ENCODE measurements at places on chromosomes 5 and 9. TPM values are rescaled to one million over a fixed set of nuclear protein-coding genes. Genes with fewer than 3 reads are reported as not detected.

KCNV2 gene
- total RNA-seq = not detected

IFNA21 gene
- not detected for total RNA-seq

MAP1B gene
- not detected for total RNA-seq

NMUR2 gene
- not detected for total RNA-seq

NR2F1-AS1 gene
- not detected for total RNA-seq

ALDH1B1 gene
- 4.5 TPM for total RNA-seq

RXRA gene
- total RNA-seq = 5.6 TPM

PSMD5 gene
- 57.9 TPM for total RNA-seq

FAM221B gene
- total RNA-seq = not detected

IL3 gene
- total RNA-seq = not detected

PCDHGA10 gene
- 0.41 TPM for total RNA-seq

CARTPT gene
- total RNA-seq = not detected

DNA sequence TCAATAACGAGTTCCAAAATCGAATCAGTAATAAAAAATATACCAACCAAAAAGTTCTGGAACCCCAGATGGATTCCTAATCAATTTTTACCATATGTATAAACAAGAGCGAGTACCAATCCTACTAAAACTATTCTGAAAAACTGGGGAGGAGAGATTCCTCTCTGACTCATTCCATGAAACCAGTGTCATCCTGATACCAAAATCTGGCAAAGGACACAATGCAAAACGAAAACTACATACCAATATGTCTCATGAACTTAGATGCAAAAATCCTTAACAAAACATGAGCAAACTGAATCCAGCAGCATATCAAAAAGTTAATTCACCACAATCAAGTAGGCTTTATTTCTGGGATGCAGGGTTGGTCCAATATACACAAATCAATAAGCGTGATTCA is 30.5 kb upstream of the MACIR start:
- H3K27ac ChIP-seq = no peak overlapping the region
- no peak for DNase-seq
- no peaks in the 10 kb centered on the region for H3K36me3 ChIP-seq
- H3K27me3 ChIP-seq = peaks cover 1% of the 10 kb centered on the region
- no peaks in the 10 kb centered on the region for H3K4me1 ChIP-seq

- no peak overlapping the region for H3K4me3 ChIP-seq
- no peak for DNase-seq
- no peak overlapping the region for H3K27ac ChIP-seq
- no peaks in the 10 kb centered on the region for H3K4me1 ChIP-seq
- H3K36me3 ChIP-seq = no peaks in the 10 kb centered on the region
Measured at GRCh38 chr9:116940614-116941215, 253.6 kb downstream of the TRIM32 start.

GRCh38 chr9:21481470-21482056 is 550 bp downstream of the IFNE start:
- DNase-seq = no peak
- peaks cover 2% of the 10 kb centered on the region for H3K36me3 ChIP-seq
- H3K27me3 ChIP-seq = no peaks in the 10 kb centered on the region

DNA sequence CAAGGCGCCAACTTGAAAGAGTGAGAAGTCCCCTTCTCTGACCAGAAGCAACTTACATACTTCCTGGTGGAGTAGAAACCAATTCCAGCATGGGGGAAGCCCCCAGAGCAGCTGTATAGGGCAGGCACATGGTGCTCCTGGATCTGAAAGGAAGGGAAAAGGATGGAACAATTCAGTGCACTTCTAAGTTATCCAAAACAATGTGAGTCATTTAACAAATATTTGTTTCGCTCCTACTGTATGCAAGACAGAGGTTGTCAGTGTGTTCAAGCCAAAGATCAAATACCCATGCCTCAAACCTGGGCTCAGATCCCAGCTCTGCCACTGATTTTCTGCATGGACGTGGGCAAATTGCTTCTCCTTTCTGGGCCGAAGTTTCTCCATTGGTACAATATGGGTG is 67.1 kb downstream of the LHX2 start:
- H3K27me3 ChIP-seq = peaks cover 14% of the 10 kb centered on the region
- H3K4me3 ChIP-seq = no peak overlapping the region
- H3K36me3 ChIP-seq = no peaks in the 10 kb centered on the region
- no peaks in the 10 kb centered on the region for H3K4me1 ChIP-seq
- no peak for DNase-seq

GRCh38 chr9:133552236-133552635 is 17.7 kb downstream of the ADAMTSL2 start:
- H3K4me3 ChIP-seq = no peak overlapping the region
- no peaks in the 10 kb centered on the region for H3K36me3 ChIP-seq
- no peaks in the 10 kb centered on the region for H3K27me3 ChIP-seq
- DNase-seq = no peak
- no peak overlapping the region for H3K27ac ChIP-seq

DNA sequence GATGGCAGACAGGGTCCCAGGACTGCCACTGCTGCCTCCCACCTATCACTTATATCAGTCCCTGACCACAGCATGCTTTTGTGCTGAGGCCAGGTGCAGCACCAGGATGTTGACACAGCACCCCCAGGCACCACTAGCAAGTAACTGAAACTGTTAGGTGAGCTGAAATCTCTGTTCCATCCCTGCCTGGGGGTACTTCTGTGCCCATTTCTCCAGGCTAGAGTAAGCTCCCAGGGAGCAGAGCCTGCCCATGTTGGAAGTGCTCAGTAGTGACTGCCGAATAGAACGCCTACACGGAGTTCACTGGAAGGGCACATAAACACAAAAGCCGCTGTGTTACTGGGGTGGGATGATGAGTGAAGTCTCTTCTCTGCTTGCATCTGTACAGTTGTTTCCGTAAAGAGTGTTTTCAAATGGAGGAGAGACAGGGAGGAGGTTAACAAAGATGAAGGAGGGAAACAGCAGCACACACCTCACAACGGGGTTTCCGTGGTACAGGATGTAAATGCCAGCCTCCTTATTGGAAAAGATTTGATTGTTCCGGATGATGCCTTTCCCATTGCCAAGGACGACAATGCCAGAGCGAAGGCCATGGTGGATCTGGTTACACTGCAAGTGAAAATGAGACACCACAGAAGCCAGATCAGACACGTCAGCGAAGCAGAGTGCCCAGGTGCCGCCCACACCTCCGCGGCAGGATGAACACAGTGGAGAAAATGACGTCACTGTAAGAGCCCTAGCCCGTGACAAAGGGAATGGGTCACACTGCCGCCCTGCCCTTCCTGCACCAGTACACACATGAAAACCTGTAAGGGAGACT is 43.1 kb downstream of the POLR1E start:
- H3K27ac ChIP-seq = no peak overlapping the region
- H3K27me3 ChIP-seq = no peaks in the 10 kb centered on the region
- no peak overlapping the region for H3K4me3 ChIP-seq
- DNase-seq = no peak

GRCh38 chr5:151773951-151774350 is 2.2 kb downstream of the G3BP1 start:
- peaks cover 35% of the 10 kb centered on the region for H3K36me3 ChIP-seq
- no peaks in the 10 kb centered on the region for H3K27me3 ChIP-seq
- peak overlapping the region; percentile 70 for H3K27ac ChIP-seq
- H3K4me1 ChIP-seq = peaks cover 66% of the 10 kb centered on the region
- H3K4me3 ChIP-seq = peak overlapping the region; percentile 96

- no peak overlapping the region for H3K4me3 ChIP-seq
- peaks cover 40% of the 10 kb centered on the region for H3K27me3 ChIP-seq
- no peak for DNase-seq
- peaks cover 6% of the 10 kb centered on the region for H3K4me1 ChIP-seq
- no peaks in the 10 kb centered on the region for H3K36me3 ChIP-seq
- no peak overlapping the region for H3K27ac ChIP-seq
Measured at GRCh38 chr5:140965905-140966292, 377 bp upstream of the PCDHAC2 start.

DNA sequence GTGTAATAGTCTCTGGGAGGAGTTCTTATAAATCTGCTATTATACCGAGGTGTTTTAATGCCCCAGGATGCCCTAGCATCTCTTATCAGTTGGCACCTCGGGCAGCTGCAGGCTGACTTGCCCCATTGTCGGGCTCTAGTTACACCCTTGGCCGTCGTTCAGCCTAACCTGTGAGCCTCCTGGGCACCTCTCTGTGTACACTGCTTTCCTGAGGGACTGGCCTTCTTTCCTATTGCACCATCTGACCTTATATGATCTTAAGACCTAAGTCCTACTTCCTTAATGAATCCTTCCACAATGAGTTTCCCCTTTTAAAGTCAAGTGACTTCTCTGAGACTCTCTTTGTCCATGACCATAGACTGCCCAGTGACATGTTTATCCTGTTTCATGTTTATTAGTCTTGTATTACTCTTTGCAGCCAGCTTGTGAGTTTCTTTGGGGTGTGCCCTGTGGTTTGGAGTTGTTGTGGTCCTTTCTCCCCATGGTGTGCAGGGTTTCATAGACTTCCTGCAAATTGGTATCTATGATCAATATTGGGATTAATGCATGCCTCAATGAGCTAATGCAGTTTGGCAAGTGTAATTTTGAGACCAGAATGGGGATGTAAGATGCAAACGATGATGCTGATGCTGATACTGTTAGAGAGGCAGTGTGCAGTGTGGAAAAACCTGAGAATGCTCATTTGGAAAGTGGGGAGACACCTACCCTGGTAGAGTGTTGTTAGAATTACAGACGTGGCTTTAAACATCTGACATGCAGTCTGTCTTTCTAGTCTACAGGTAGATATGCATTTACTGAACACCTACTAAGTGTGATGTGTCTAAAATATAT is 4.9 kb downstream of the DAPK1 start:
- H3K27me3 ChIP-seq = peaks cover 12% of the 10 kb centered on the region
- peaks cover 23% of the 10 kb centered on the region for H3K4me1 ChIP-seq
- no peaks in the 10 kb centered on the region for H3K36me3 ChIP-seq

- no peak overlapping the region for H3K4me3 ChIP-seq
- H3K27ac ChIP-seq = no peak overlapping the region
- H3K36me3 ChIP-seq = no peaks in the 10 kb centered on the region
Measured at GRCh38 chr5:127887282-127887681, 184.1 kb downstream of the CCDC192 start.

GRCh38 chr9:135043345-135043744 is 44.1 kb upstream of the OLFM1 start:
- no peak overlapping the region for H3K27ac ChIP-seq
- no peak overlapping the region for H3K4me3 ChIP-seq

- DNase-seq = no peak
- peaks cover 3% of the 10 kb centered on the region for H3K27me3 ChIP-seq
- no peaks in the 10 kb centered on the region for H3K4me1 ChIP-seq
- no peaks in the 10 kb centered on the region for H3K36me3 ChIP-seq
- H3K4me3 ChIP-seq = no peak overlapping the region
Measured at GRCh38 chr5:9362600-9362999, 183.3 kb downstream of the SEMA5A start.

DNA sequence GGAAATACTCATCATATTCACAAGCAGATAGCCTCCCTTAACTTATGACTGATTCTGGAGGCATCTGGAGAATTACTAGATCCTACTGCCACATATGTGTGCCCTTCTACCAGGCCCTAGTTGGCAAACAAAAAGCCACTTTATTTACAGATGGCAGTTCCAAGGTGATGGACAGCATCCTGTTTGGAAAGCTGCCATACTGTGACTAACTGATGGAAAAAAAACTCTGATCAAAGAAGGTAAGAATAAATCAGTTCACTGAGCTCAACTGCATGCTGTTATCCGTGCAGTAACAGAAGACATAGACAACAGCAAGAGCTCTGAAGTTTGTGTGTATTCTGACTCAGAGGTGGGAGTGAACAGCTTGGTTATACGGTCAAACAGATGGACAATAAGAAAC is 279.8 kb upstream of the POU5F2 start:
- H3K4me1 ChIP-seq = peaks cover 2% of the 10 kb centered on the region
- no peak for DNase-seq
- H3K27me3 ChIP-seq = no peaks in the 10 kb centered on the region
- no peak overlapping the region for H3K27ac ChIP-seq
- H3K4me3 ChIP-seq = no peak overlapping the region

- H3K27me3 ChIP-seq = peaks cover 8% of the 10 kb centered on the region
- H3K27ac ChIP-seq = no peak overlapping the region
- H3K36me3 ChIP-seq = no peaks in the 10 kb centered on the region
- no peak for DNase-seq
- no peak overlapping the region for H3K4me3 ChIP-seq
- no peaks in the 10 kb centered on the region for H3K4me1 ChIP-seq
Measured at GRCh38 chr5:169251333-169252084, 49.4 kb downstream of the SLIT3 start.

All from naive thymus-derived CD8-positive, alpha-beta T cell (primary cell).